NCI-H1092 (cell line): ENCODE measurements at places on chromosomes 3 and 15.

DNA sequence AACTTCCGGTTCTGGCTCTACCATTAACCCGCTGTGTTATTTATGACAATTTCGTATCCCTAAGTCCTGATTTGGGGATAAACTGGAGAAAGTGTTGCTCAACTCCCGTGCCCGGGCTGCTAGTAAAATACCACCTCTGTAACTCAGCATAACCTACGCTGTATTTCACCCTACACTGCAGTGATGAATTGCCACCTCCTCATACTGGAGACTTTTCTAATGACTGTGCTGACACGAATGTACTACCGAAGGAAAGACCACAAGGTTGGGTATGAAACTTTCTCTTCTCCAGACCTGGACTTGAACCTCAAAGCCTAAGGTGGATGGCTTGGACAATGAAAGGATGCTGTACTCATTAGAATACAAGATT is 16.5 kb downstream of the SLC51A start:
- no peak for DNase-seq

GRCh38 chr3:25259871-25260270 is 168.2 kb upstream of the RARB start:
- DNase-seq = no peak

DNA sequence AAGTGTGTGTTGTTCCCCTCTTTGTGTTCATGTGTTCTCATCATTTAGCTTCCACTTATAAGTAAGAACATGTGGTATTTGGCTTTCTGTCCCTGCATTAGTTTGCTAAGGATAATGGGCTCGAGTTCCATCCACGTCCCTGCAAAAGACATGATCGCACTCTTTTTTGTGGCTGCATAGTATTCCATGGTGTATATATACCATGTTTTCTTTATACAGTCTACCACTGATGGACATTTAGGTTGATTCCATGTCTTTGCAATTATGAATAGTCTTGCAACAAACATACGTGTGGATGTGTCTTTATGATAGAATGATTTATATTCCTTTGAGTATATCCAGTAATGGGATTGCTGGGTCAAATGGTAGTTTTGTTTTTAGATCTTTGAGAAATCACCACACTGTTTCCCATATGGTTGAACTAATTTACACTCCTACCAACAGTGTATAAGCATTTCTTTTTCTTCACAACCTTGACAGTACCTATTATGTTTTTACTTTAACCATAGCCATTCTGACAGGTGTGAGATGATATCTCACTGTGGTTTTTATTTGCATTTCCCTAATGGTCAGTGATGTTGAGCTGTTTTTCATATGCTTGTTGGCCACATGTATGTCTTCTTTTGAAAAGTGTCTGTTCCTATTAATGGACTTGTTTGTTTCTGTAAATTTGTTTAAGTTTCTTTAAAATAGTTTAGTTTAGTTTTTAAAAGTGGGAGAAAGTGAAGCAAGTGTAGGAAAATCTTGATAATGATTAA is 21.9 kb upstream of the SLC30A4 start:
- no peak for DNase-seq

DNA sequence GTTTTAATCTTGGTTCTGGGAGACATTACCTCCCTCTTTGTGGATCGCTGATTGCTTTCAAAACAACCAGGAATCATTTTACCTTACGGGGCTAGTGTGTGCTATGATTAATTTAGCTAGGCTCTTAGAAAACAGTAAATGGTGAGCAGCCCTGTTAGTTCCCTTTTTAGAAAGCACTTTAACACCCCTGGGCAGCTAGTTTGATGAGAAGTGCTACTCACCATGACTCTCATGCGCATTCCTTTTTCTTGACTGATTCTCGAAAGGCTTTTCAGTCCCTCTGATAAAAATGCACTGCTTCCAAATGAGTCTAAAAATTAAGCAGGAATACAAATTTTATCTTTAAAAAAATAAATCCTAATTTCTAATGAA is 75.3 kb upstream of the LEKR1 start:
- no peak for DNase-seq

DNA sequence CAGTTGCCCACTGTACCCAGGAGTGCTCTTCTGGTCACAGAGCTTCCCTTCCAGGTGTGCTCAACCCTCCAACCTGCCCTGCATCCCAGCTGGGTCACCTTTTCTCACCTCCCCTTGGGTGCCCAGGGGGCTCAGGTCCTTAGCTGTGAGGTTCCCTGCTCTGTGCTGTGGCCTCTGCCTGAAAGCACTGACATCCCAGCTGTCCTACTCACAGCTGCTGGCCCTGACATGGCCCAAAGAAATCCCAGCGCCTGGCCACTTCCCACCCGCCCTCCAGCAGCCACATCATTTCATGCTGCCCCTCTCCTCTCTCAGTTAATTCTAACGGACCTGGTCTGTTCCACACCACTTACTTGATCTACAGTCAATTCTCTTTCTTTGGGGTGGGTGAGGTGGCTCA is 79.9 kb downstream of the ISG20 start:
- DNase-seq = no peak

- DNase-seq = no peak
Observed at GRCh38 chr3:190041333-190042041, 79.2 kb downstream of the P3H2 start.

GRCh38 chr15:66931768-66932633 is 133.4 kb upstream of the SMAD3 start:
- no peak for DNase-seq

GRCh38 chr3:52253314-52254304 is 8.1 kb downstream of the PPM1M start:
- no peak for DNase-seq
